NCI-H226 (cell line): ENCODE measurements at places on chromosomes 11 and 22.

- peak; percentile 61 for DNase-seq
These were observed 799.4 kb upstream of the TENM4 start for GRCh38 chr11:80240245-80240644.

- no peak for DNase-seq
These were observed 3.5 kb downstream of the SLC25A18 start for GRCh38 chr22:17566776-17567175.

GRCh38 chr22:17537155-17537554 is 26.1 kb upstream of the SLC25A18 start:
- no peak for DNase-seq

- no peak for DNase-seq
These were observed 9.4 kb downstream of the CBX6 start for GRCh38 chr22:38862375-38863329.

GRCh38 chr11:69308491-69308911 is 14.5 kb downstream of the MYEOV start:
- no peak for DNase-seq

DNA sequence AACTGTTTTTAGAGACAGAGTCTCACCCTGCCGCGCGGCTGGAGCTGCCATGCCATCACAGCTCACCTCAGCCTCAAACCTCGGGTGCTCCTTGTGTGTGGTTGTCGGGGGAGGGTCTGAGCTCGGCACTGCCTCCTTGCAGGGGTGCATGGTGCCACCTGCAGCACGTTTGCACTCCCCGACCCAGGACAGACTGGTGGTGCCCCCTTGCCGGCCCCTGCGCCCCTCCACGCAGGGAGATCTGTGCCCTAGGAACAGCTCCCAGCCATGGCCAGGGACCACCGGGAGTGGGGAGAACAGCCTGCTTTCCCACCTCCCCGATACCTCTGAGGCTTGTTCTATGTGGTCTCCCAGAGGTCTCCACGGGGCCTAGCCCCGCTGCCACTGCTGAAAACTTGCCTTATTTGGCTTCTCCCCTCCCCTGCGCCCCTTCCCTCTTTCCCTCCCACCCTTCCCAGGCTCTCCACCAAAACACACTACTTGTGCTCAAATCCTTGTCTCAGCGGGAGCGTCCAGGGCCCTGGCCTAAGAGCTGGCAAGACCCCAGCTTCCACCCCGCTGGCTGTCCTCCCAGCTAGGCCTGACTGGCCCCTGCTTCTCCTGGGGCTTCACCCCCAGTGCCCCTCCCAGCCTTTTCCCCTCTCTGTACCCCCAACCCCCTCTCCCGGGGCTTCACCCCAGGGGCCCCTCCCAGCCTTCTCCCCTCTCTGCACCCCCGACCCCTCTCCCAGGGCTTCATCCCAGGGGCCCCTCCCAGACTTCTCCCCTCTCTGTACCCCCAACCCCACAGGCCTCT is 13.4 kb upstream of the TPCN2 start:
- no peak for DNase-seq

GRCh38 chr22:43616645-43617044 is 195.5 kb downstream of the EFCAB6 start:
- DNase-seq = no peak

DNA sequence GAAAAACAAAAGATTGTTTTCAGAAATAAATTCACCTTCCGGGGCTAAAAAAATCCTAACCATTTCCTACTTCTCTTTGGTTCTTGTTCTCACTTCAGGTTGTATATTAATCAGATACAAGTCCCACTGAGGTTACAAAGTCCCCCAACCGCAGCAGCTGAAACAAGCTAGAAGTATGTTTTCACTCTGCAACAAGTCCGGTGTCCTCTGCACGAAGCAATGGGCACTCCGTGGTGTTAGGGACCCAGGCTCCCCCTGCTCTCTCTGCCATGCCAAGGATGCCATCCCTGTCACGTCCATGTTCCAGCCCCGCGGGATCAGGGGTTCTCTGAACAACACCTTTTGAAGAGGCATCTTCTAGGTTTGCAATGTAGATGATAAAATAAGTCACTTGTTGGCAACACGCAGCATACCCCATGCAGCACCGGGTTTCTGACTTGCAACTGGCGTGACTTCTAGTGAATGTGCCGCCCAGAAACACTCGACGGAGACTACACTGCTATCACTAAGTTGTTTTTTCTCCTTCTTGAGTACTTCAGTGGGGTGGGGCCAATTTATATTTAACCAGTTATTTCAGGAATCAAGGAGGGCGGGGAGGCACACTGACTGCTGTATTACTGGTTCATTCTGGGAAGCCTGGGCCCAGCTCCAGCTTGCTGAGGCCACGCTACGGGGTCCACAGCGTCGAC is 25.4 kb upstream of the GSTP1 start:
- DNase-seq = no peak

GRCh38 chr11:65640483-65641296 is 2.8 kb downstream of the SIPA1 start:
- no peak for DNase-seq

DNA sequence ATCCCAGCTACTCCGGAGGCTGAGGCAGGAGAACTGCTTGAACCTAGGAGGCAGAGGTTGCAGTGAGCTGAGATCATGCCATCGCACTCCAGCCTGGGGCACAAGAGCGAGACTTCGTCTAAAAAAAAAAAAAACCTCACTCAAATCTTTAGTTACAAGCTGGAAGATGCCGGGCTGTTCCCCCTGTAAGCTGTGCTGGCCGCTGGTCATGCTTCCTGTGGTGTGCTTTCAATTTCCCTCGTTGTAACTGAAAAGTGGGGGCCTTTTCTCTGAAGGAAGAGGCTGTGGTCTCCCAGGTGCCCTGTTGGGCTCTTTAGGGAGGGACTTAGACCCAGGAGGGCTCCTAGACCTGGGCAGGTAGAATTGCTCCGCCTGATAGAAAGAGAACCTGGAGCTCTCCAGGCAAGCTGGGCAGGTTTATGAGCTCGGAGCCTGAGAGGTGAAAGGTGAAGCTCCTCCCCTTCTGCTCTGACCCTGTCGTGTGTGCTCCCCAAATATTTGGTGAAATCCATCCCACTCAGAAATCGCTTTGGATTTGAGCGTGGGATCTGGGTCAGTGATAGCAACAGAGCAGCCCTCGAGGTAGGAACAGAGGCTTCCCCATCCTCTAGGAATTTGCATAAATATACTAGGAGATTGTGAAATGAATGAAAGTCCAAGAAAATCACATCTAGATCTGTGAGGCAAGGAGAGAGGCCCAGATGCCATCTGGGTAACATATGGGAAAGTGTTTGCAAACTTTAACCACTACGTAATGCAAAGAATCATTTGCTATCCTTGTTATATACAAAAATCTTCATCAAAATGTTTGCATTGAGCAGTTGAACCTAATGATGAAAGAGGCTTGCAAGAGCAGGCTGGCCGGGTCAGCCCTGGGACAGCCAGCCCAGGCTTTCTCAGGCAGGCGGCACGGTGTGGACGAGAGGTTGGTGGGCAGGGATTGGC is 154.3 kb downstream of the FBXO7 start:
- no peak for DNase-seq

GRCh38 chr11:61472868-61473267 is 35.7 kb upstream of the LRRC10B start:
- no peak for DNase-seq

DNA sequence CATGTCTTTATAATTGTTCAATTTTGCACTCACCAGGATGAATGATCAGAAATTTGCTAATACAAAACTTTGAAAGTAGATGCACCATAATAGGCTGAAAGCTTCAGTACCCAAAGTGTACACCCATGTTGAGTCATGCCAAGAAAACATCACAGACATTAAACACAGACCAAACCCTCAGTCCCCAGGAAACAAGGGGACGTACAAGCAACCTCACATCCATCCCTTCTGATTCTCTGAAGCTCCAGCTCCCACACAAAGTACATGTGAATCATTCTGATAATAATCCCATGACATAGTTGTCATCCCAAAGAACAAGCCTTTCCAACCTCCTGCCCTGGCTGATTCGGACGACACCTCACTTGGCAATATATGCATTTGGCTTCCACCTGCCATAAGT is 183.8 kb downstream of the SNX19 start:
- peak; percentile 35 for DNase-seq

DNA sequence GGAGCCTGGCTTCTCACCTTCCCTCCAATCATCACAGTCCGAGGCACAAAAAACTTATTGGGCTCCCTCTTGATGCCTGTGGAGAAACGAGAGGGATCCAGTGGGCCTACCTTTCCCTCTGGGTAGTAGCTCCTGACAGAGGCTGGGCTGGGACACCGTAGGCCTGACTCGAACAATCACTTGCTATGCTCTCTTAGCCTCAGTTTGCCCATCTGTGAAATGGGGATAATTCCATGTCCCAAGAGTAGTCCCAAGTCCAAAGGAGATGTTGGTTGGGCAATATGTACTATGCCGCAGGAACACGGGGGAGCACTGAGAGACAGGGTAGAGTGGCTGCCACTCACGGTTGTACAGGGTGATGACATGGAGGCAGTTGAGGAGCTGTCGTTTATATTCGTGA is 7.6 kb upstream of the RASGRP2 start:
- DNase-seq = no peak

DNA sequence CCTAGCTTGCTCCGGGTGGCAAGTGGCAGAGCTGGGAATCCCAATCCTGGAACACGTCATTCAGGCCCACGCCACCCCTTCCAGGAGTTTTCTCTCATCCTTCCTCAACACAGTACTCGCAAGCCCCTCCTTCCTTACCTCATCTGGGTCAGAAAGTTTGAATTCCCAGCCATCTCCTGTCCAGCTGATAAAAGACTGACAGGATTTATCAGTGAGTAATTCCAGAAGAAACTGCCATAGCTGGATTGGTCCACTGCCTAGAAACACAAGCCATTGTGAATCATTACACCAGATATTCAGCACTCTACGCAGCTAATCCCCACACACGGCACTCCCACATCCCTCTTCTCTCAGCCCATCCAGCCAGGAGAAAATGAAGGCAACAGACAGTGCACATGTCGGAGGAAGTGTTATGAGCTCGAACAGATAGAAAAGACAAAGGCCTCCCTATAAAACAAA is 124.0 kb downstream of the ETS1 start:
- peak; percentile 99 for DNase-seq

DNA sequence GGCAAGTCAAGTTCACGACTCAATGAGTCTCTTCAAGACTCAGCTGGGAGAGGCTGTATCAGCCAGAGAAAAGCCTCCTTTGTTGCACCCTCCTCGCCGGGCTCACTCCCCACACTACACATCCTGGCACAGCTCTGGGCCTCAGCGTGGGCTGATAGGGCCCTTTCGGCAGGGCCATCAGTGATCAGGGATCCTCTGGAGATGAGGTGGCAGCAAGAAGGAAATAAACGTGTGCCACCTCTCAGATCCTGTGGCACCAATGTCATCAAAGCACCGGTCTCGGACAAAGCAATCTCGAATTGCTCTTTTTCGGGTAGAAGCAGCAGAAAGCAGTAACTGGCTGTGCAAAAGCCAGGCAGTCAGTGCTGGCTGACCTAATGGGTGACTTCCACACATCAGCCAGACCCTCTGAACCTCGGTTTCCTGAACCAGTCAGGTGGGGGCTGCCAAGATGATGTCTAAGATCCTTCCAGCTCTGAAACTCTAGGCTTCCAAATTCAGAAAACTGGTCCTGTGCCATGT is 2.1 kb downstream of the EHD1 start:
- no peak for DNase-seq

DNA sequence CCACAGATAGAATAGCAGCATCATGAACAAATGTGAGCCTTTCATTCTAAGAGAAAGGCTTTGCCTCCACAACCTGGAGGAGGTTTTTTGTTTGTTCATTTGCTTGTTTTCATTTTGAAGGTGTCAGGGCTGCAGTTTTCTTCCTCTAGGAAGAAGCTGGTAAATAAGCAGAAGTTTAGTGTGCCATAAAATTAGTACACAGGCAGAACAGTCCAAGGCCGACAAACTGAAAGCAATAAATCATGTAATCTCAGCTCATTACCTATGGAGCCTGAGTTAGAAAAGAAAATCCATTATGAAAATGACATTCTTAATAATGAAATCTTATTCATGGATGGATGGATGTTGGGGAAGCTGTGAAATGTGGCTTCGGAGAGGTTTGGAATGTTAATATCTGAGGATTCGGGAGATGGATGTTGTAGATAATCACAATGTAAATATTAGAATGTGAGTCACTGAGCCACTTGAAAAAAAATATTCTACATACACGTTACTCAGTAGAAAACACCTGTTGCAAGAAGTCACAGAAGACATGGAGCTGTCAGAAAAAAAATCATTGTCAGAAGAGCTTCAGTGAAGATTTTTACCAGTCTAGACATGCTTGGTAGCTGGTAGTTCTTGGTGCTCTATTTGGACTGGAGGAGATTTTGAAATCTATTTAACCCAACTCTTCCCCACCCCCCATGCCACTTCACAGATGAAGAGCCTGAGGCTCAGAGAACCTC is 15.0 kb upstream of the ZDHHC13 start:
- no peak for DNase-seq

GRCh38 chr11:93751001-93751400 is 9.5 kb downstream of the C11orf54 start:
- DNase-seq = no peak

GRCh38 chr22:43789452-43789851 is 22.7 kb downstream of the EFCAB6 start:
- DNase-seq = peak; percentile 71

DNA sequence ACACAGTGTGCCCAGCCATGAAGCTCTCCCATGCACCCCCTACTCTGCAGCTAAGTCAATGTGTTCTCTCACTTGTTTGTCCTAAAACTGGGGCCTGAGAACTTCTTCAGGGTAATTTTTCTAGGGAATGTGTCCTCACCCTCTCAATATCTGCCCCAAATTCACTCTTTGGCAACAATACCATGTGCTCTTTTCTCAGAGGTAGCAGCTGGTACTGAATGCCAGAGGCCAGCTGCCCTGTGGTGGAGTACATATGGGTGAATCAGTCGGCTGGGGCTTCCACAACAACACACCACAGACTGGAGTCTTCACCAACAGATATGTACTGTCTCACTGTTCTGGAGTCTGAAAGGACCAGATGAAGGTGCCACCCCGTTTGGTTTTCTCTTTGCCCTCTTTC is 97.7 kb upstream of the TOP3B start:
- DNase-seq = no peak

GRCh38 chr11:114346709-114347141 is 50.5 kb downstream of the NNMT start:
- no peak for DNase-seq

DNA sequence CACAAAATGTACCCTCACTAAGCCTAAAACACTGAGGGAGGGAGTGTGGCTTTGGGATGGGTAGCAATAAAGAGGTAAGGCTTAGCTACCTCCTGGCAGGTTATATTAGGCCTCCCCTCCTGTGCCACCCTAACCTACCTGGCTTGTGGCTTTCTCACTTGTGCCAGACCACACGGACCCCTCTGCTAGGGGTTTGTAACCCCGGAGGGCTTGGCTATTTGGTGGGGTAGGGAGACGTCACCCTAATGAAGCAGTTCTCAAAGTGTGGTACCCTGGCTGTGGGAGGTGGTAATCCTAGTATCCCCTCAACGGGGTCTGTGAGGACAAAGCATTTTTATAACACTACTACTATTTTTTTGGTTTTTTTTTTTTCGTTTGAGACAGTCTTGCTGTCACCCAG is 9.0 kb upstream of the MCM5 start:
- no peak for DNase-seq

- no peak for DNase-seq
These were observed 29.0 kb downstream of the P4HA3 start for GRCh38 chr11:74282421-74282820.
